ENCODE measurements at places on chromosomes 3 and 15.

DNA sequence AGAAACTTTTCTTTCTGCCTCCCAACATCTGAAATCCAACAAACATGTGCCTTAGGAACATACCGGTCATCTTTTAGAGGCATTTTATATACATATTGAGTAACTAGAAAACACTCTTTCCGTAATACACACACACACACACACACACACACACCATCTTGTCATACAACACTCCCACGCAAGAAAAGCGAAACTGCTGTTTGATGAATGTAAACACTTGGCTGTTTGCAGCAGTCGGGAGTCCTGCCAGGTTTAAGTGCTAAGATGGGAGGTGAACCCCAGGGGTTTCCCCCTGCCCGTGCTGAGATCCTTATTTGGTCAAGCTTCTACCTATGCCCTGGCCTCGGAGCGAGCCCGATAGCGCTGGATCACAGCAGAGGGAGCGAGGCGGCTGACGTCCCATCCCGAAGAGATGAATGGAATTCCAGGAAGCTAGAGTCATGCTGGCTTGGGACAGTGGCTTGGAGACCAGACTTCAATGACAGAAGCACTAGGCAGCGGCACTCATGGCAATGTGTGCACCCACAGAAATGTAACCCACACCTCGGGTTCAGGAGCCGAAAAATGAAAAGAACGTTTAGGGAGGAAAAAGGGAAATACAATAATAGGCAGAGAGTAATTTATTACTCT, 1.3 kb upstream of the THBS1 start:
- no peak for DNase-seq

- no peak for DNase-seq
Observed at GRCh38 chr3:50286322-50287227, 5.7 kb downstream of the IFRD2 start.

GRCh38 chr3:181578743-181579142, 133.0 kb upstream of the SOX2 start:
- DNase-seq: no peak

- DNase-seq: no peak
Observed at GRCh38 chr3:198032039-198032936, 72.3 kb downstream of the LMLN start.

DNA sequence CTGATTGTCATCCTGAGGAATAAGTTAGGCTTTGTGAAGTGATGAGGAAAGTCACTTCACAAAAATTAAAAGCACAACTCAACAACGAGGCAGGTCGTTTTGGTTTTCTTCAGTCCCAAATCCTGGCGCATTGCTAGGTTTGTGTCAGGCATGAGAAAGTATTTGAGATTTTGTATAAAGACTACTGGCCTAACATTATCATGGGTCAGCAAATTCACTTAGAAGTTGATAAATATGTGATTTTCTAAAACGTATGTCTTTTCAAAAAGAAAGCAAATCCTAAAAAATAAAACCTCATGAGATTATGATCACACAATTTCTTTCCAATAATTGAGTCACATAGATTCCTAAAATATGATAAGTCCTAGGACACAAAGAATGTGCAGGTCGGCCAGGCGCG, 395.8 kb upstream of the RORA start:
- DNase-seq: no peak

GRCh38 chr3:107382631-107383030, 5.4 kb downstream of the CCDC54 start:
- no peak for DNase-seq

DNA sequence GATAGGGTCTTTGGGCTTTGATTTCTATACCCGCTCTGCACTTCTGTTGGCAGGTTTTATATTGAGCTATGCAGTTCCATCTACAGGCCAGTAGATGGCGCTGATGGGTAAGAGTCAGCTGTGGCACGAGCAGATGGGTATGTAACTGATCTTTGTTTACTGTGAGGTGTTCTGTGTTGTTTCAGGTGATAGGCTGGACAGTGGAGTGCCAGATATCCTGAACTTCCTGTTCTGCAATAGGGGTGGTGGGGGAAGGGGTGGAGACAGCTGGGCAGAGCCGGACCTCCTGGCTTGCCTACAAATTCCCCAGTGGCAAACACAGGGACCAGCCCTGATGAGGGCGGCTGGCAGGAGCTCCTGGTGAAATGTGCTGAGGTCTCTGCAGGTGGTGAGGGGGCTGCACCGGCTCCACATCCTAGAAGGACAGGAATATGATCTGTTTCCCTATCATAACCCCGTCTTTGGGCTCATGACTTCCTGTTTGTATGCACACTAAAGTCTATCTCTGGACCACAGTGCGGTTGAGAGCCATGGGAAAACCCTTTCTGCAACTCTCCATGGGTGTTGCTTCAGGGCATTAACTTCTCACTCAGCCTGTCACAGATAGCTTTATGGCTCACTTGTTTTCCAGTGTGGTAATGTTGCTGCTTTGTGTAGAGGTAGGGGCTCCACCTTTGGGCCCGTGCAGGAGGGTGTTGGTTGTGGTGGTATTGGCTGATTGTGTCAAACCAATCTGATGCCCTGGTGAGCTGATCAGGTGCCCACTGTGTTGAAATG, 13.4 kb upstream of the FAM98B start:
- peak; percentile 5 for DNase-seq

DNA sequence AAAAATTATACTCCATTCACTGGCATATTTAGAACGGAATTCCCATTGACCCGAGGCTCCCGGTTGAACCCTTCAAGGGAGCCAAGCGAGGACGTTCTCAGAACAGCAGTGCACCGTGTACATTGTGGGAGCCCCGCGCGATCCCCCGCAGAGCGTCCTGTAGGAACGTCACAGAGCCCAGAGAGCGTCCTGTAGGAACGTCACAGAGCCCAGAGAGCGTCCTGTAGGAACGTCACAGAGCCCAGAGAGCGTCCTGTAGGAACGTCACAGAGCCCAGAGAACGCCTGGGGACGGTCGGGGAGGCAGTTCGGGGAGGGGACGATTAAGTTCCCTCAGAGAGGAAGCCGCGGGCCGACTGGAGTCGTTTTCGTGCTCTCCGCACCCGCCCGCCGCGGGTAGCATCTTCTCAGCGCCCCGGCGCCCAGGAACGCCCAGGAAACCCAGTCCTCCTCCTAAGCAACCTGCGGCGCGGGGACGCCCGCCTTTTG, 506 bp upstream of the ATP1B3 start:
- DNase-seq: peak; percentile 62

DNA sequence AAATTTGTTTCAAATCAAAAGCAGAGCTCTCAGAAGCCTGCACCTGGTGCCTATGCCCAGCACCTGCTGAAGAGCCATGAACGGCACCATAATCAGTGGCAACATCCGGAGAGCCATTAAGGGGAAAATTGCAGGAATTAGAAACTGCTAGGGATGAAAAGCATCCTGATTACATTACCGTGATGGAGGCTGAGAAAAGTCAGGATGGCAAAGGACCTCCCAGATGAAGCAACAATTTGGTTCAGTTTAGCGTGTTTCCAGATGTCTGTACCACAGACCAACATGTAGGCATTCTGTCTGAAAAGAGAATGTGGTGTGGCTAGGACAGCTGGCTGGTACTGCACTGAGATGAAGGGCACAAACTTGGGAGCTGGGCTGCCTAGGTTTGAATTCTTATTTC, 106.1 kb downstream of the EOMES start:
- peak; percentile 7 for DNase-seq

DNA sequence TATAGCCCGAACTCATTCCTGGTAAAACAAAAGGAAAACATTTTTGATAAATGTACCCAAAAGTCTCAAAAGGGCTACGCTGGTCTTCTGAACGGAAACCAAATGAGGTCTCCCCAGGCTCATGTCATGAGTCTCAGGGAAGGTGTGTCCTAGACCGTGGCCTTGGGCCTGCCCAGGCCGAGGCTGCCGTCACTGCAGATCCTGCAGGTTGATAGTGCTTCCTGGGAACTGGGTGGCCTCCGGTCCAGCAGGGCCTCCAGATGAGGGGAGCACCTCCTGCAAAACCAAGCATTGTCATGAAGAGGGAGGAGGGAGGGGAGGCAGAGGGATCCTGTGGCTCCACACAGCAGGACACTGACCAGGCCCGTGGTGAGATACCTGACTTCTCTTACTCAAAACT, 37.5 kb downstream of the ZXDC start:
- DNase-seq: no peak

All from NCI-H1930 (cell line).